Kidney epithelial cell (primary cell): ENCODE measurements at places on chromosomes 4 and X.

DNA sequence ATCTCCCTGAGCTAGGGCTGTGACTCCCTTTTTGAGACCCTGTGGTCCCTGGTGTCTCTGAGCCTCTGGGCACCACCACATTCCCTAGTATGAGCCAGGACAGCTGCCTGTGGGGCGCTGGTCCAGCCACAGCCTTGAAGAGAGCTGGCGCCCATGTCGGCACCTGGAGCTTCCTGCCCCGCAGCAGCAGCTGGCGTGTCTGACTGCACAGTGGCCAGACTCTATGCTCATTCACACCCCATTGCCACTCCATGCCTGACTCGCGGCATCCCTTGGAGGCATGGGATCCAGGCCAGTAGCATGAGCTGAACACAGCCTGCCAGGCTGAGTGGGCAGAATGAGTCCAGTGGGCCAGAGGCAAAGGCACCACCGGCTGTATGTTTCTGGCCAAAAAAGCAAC is 8.3 kb upstream of the SPP1 start:
- DNase-seq, result no peak

DNA sequence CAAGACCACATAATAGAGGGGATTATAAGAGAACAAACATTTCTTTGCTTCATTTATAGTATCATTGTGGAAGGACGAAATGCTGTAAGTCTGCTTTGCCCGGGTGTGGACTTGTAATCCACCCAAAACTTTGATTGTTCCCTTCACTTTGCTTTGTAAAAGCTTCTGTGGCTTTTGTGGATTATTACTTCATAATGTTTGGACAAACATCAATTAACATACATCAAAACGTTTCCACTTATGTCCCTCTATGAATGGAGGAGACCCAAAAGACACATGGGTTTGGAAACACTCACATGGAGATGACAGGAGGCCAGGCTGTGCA is 415.4 kb downstream of the SPRY1 start:
- DNase-seq, result no peak

- no peak for DNase-seq
These were observed 29.7 kb downstream of the PPP1R2C start for GRCh38 chrX:42748067-42748850.

DNA sequence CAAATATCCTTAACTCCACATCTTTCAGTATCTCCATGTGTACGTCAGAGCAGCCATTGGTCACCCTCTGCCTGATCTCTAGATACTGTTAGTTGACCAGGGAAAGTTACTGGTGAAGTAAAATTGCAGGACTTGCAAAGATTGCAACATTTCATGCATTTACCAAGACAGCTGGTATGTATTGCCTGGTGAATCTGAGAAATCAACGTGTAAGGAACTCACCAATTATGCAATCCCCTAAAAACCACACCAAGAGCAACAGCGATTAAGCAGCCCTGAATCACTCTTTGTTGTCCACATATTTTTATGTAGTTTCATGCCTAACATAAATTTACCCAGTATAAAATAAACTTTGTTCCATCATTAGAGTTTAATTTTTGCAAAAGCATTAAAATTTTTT is 271.2 kb downstream of the NLGN4X start:
- no peak for DNase-seq

DNA sequence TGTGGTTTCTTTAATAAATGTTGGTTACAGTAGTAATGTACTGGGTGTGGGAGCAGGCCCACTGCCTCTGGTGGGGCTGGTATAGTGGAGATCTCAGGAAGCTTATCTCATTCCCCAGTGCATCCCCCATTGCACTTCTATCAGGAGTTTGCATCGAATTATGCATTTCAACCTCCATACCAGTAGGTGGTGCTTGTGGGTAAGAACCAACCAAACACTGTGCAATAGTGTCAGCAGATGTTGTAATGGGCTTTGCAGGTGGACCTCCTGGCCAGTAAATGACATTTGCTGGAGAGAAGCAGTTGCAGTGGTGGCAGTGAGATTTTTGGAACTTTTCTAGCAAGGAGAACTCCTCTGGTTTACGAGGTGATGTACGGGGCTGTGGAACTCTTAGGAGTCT is 150.6 kb downstream of the POU3F4 start:
- no peak for DNase-seq

DNA sequence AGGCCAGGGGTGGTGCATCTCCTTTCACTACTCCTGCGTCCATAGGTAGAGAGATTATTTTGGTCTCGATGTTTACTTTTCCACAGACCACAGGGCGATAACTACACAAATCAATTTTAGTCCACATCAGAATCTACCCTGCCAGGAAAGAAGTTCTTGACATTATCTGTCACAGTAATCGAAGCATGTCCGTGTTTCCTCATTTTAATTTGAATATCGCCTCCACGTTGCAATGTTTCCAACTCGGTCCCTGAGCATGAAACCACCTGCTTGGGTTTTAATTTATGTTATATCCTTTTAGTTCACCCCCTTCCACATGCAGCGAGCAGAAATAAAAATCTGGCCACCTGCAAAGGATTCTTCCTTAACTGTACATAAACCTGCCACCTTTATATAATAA is 100.1 kb upstream of the ATXN3L start:
- DNase-seq, result no peak

DNA sequence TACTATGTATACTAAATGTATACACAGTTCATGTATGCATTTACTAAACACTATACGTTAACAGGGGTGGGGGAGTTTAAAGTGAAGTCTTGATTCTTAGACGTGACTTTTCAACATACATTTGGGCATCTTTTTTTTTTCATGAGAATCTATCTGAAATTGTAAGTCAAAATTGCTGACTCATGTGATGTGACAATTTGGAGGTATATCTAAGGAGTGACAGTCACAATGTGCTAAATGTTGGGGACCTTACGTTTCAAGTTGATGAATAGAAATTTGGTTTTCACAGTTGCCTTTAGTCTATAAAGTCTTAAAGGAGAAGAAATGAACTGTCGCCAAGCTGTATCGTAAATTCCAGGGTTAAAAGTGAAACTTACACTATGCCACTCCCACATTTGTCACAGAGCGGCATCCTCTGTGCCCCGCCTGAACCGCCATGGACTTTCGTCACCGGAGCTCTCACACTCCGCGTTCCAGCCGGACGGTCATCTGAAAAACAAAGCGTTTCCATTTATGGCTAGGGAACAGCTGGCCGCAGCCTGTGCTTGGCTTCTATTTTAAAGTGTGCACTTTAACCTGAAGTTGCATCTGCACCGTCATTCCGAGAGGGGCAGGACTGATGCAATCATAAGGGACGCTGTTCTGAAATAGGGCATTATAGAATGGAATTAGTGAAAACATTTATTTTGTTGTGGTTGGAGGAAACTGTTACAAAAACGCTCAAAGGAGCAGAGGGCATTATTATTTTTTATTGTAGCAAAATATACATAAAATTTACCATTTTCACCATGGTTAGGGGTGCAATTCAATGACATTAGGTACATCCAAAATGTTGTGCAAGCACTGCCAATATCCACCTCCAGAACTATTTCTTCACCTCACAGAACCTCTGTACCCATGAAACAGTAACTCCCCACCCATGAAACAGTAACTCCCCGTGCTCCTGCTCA is 30.9 kb downstream of the PDLIM3 start:
- peak; percentile 69 for DNase-seq

DNA sequence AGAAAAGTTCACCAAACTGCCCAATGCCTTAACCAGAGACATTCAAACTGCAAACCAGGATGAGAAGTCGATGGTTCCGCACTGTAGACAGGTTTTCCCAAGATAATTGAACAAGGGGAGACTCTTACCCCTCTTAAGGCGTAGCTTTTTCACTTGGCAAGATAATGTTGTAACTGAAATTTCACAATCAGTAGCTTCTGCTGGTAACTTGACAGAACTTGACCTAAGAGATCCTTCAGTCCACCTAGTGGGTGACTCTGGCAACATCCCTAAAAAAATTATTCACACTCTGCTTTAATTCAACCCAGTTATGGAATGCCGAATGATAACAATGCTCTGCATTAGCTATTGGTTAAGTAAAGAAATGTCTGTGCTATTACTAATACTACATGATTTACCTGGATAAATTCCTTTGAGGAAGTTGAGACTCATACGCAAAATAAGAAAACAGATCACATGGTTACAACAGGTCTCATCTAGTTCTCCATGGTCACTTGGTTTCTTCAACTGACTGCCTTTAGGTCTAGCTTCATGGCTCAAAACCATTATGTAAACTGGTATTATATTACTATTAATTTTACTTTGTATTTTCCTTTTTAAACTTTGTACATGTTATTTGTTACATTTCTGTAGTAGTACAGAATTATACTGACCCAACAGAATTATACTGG is 9.1 kb downstream of the ELF2 start:
- no peak for DNase-seq

- peak; percentile 5 for DNase-seq
These were observed 34.6 kb downstream of the MAP9 start for GRCh38 chr4:155342142-155342541.

DNA sequence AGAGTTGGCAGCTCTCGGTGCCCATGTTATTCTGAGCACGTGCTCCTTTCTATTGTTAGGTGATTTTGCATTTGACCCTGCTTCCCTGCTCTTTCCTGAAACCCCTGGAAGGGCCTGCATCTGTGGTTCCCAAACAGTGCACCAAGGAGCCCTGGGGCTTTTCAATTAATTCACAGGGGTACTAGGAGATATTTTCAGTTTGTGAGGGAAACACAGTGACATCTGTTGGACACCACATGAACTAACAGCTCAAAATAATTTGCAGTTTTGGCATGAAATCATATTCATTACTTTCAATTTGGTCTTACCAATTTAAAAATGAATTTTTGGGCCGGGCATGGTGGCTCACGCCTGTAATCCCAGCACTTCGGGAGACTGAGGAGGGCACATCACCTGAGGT is 156.6 kb downstream of the GATB start:
- DNase-seq, result no peak

DNA sequence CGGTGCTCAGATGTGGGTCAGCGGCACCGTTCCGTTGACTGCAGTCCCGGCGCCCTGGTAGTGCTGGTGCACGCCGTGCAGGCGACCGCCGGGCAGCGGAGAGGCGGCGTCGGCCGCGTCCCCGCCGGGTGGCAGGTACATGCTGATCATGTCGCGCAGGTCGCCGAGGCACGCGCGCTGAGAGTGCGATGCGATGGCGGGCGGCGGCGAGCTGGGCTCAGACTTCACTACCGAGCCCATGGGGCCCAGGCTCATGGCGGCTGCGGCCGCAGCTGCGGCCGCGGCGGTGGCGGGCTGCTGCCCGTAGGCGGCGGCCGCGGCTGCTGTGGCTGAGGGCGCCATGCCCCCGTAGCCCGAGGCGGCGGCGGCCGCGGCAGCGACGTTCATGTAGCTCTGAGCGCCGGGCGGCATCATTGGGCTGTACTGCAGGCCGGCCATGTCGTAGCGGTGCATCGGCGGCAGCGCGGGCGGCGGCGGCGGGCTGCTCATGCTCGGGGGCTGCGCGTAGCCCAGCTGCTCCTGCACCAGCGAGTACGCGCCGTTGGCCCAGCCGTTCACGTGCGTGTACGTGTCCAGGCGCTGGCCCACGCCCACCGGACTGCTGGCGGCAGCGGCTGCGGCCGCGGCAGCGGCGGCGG is 1.0 kb downstream of the SOX3 start:
- DNase-seq, result no peak

DNA sequence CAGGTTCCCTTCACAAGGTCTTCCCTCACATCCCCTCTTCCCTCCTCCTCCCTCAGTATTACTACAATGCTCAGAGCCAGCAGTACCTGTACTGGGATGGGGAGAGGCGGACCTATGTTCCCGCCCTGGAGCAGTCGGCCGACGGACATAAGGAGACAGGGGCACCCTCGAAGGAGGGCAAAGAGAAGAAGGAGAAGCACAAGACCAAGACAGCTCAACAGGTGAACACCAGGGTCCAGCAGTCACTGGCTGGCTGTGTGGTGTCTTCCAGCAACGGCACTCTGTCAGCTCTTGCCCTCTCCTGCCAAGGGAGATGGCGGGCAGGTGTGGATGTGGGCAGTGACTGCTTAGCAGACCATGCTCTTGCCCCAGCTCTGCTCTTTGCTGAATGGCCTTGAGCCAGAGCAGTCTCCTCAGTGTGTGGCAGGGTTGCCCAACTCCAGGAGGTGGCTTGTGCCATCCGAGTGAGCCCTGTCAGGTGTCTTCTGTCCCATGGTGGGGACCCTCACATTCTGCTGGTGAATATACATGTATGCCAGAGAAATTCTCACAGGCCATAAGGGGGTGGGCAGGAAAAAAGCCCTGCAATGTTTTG is 11.4 kb upstream of the UBA1 start:
- DNase-seq, result no peak

DNA sequence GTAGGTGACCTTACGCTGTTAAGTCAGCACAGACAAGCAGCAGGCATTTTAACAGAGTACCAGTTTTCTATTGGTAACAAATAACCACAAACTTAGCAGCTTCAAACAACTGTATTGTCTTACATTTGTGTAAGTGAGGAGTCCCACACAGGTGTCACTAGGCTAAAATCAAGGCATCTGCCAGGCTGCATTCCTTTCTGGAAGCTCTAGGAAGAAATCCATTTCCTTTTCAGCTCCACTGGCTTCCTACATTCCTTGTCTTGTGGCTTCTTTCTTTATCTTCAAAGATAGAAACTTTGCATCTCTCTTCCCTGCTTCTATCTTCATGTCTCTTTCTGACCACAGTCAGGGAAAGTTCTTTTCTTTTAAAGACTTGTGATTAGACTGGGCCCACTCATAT is 139.9 kb downstream of the TMEM144 start:
- no peak for DNase-seq

GRCh38 chr4:48350871-48351270 is 9.5 kb downstream of the SLAIN2 start:
- DNase-seq, result no peak

- DNase-seq, result no peak
These were observed 951.5 kb upstream of the POU3F4 start for GRCh38 chrX:82556588-82556987.

DNA sequence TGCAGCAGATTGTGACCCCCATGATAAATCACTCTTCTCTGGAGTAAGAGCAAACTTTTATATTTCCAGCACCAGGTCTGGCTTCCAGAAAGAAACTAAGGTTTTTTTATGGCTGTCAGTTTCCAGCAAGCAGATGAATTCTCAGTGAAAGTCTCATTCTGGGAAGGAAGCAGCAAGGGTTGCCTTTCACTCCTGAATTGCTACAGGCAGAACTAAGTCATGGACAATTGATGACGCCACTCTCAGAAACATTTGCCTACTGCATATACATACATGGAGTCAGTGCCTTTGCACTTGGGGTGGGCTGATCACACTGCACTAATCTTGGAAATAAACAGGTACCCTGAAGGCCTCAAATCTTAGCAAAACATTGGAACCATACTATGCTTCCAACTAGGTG is 80.0 kb downstream of the IL21 start:
- no peak for DNase-seq

DNA sequence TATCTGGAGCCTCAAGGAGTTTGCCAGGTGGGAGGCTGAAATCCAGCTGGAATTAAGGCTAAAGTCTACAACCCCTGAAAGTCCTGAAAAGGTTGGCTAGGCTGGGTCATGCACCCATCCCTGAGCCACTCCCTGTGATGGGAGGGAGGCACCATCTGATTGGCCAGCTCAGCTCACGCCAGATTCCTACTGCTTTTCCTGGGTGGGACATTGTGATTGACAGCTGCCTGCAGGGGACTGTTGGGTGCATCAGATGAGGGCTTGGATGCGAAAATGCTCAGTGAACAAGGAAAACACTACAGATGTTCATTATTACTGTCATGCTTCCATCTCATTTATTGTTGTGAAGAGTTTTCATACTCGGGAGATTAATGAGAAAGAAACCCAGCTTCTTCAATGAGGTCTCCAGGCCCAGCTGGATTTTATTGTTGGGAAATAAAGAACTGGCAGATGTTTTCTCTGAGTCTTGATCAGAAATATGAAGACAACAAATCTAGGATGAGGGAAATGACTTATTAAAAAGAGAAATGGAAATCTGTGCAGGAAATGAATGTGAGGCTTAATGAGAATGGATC is 185.9 kb downstream of the STK32B start:
- no peak for DNase-seq

GRCh38 chrX:856566-857290 is 226.1 kb downstream of the SHOX start:
- DNase-seq, result no peak
